Left lung (tissue), 14 donors: ENCODE measurements at places on chromosomes 12 and 14.
A peak's percentile ranks its signal among the peaks of the same experiment; 100 is the strongest.

DNA sequence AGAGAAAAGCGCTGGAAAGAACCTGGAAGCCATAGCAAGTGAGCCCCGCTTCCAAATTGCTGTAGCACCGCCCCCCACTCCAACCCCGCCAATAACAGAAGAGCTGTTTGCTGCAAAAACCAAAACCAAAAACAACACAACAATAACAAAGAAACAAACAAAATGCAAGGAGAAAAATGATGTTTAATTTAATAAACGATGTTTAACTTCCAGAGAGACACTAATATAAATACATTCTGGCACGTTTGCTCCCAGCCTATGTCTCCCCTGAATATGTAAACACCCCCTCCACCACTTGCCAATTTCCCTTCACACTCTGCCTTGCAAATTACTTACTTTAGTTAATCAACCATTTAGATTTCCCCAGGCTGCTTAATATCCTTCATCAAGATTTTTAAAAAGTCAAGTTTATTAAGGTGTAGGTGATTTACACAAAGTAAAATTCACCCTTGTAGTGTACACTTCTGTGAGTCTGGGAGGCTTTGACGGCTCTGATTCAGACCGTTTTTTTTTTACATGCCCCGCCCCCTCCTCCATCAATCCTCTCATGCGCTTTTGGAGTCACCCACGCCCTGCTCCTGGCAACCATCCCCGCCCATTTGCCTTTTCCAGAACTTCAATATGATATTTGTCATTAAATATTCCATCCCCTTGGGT lies 482 bp upstream of the IFI27L2 start:
- no peaks in the 10 kb centered on the region for H3K4me1 ChIP-seq
- DNase-seq = peak; percentile 48
- H3K27ac ChIP-seq = peak overlapping the region; percentile 67
- peak overlapping the region; percentile 53 for H3K4me3 ChIP-seq

DNA sequence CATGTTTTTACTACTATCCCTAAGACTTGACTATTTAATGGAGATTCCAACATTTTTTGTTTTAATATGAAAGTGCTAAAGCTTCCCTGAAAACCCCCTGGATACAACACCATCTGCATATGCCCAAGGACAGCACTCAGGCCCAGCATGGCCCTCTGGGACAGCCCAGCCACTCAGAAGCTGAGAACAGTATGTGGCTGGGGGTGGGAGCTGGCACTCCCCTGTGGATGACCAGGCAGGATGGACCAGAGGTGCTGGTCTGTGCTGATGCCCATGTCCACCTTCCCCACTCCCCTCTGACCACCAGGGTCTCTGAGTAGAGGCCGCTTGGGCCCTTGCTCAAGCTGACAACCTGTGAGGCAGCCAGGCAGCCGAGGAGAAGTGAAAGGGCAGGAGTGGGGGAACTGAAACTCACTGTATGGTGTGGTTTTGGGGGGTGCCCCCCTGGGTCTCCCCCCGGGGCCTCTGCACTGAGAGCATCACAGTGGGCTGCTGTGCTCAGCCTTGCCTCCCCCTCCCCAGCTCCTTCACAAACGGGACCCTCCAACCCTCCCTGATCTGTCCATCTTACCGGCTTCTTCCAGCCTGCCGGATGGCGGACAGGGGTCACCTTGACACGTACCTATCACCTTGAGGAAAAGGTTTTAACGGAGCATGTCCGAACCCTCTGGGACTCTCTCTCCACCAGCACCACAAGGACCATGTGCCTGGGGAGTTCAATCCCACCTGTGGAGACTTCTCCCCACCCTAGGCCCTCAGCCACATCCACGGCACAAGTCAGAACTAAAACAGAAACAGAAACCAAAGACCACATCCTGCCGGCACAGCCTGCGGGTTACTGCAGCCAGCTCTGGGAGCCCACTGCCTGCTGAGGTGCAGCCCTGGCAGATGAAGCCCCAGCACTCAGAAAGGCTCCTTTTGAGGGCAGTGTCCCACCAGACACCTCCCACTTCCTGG lies at the start of gene TMEM229B:
TMEM229B (minus strand) TSS at position 785 of the 957 bp plus-strand sequence. CDS start 14,798 bp downstream, outside the sequence.
- H3K27me3 ChIP-seq = no peaks in the 10 kb centered on the region
- H3K27ac ChIP-seq = peak within 1 kb of the TSS; percentile 50
- DNase-seq = no peak
- peak within 1 kb of the TSS; percentile 46 for H3K4me3 ChIP-seq

GRCh38 chr12:123035841-123036240 lies 55.4 kb downstream of the ARL6IP4 start:
- no peak overlapping the region for H3K4me3 ChIP-seq
- no peak overlapping the region for H3K27ac ChIP-seq
- no peaks in the 10 kb centered on the region for H3K27me3 ChIP-seq

- H3K4me3 ChIP-seq = no peak overlapping the region
- no peaks in the 10 kb centered on the region for H3K36me3 ChIP-seq
- H3K4me1 ChIP-seq = no peaks in the 10 kb centered on the region
- H3K27ac ChIP-seq = no peak overlapping the region
Measured at GRCh38 chr14:53751650-53752049, 205.0 kb downstream of the BMP4 start.

DNA sequence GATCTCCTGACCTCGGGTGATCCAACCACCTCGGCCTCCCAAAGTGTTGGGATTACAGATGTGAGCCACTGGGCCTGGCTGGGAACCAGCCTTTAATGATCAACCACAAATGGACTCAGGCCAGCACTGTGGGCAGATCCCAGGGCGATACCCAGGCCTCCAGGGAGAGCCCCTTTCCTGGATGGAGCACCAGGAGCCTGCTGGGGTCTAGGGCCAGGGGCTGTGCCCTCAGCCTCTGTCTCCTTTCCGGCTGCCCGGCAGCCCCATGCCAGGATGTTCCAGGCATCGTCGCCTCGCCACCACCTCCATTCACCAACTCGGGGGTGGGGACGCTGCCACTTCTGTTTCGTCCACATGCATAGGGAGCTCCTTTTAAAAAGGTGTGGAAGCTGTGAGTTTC lies 2.3 kb downstream of the ADGRD1 start:
- H3K4me3 ChIP-seq = peak overlapping the region; percentile 48
- no peak for DNase-seq
- H3K4me1 ChIP-seq = no peaks in the 10 kb centered on the region
- no peaks in the 10 kb centered on the region for H3K27me3 ChIP-seq
- H3K36me3 ChIP-seq = no peaks in the 10 kb centered on the region
- peak overlapping the region; percentile 41 for H3K27ac ChIP-seq

- H3K27ac ChIP-seq = no peak overlapping the region
- no peak for DNase-seq
- H3K4me3 ChIP-seq = no peak overlapping the region
- no peaks in the 10 kb centered on the region for H3K36me3 ChIP-seq
- no peaks in the 10 kb centered on the region for H3K27me3 ChIP-seq
Measured at GRCh38 chr12:29572464-29572863, 75.0 kb upstream of the OVCH1 start.

DNA sequence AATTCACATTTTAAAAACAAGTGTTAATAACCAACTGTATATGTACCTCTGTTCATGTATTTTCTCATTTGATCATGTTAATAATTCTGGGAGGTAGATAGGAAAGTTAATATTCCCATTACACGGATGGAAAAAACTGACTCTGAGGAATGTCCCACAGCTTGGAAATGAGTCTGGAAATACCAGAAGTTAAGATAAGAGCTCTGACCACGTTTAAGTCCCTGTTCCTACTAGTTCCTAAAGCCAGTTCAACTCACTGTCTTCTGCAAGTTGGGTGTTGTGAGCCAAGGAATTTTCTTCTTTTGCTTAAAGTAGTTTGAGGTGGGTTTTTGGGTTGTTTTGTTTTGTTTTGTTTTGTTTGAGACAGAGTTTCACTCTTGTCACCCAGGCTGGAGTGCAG lies 104.5 kb downstream of the TMEM30B start:
- H3K27me3 ChIP-seq = no peaks in the 10 kb centered on the region
- DNase-seq = no peak
- H3K4me1 ChIP-seq = no peaks in the 10 kb centered on the region
- H3K36me3 ChIP-seq = no peaks in the 10 kb centered on the region
- no peak overlapping the region for H3K4me3 ChIP-seq

DNA sequence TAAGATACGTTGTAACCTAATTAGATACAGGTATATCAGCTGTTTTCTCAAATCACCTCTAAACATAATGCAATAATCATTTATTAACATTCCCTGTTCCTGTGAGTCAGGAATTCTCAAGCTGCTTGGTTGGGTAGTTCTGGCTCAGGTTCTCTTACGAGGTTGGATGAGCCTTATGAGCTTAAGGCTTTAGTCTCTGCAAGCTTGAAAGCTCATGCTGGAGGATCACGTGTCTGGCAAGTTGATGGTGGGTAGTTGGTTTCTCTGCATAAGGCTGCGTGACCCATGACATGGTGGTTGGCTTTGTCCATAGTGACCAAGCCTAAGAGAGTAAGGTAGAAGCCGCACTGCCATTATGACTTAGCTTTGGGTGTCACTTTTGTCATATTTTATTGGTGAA lies 62.0 kb downstream of the PLEKHA5 start:
- no peaks in the 10 kb centered on the region for H3K27me3 ChIP-seq
- H3K36me3 ChIP-seq = no peaks in the 10 kb centered on the region
- peaks cover 28% of the 10 kb centered on the region for H3K4me1 ChIP-seq
- H3K27ac ChIP-seq = no peak overlapping the region
- no peak overlapping the region for H3K4me3 ChIP-seq

- H3K27me3 ChIP-seq = peaks cover 9% of the 10 kb centered on the region
- no peak overlapping the region for H3K4me3 ChIP-seq
- no peaks in the 10 kb centered on the region for H3K4me1 ChIP-seq
- no peak overlapping the region for H3K27ac ChIP-seq
- DNase-seq = no peak
Measured at GRCh38 chr14:88208858-88209257, 114.2 kb downstream of the KCNK10 start.

GRCh38 chr12:57430112-57430930 lies 522 bp downstream of the R3HDM2 start:
- peak overlapping the region; percentile 88 for H3K27ac ChIP-seq
- H3K4me1 ChIP-seq = peaks cover 19% of the 10 kb centered on the region
- peak; percentile 33 for DNase-seq
- peaks cover 8% of the 10 kb centered on the region for H3K36me3 ChIP-seq

GRCh38 chr12:67062193-67062592 lies 207.0 kb upstream of the CAND1 start:
- H3K27ac ChIP-seq = no peak overlapping the region
- no peak overlapping the region for H3K4me3 ChIP-seq
- no peaks in the 10 kb centered on the region for H3K36me3 ChIP-seq
- no peak for DNase-seq
- peaks cover 31% of the 10 kb centered on the region for H3K27me3 ChIP-seq

DNA sequence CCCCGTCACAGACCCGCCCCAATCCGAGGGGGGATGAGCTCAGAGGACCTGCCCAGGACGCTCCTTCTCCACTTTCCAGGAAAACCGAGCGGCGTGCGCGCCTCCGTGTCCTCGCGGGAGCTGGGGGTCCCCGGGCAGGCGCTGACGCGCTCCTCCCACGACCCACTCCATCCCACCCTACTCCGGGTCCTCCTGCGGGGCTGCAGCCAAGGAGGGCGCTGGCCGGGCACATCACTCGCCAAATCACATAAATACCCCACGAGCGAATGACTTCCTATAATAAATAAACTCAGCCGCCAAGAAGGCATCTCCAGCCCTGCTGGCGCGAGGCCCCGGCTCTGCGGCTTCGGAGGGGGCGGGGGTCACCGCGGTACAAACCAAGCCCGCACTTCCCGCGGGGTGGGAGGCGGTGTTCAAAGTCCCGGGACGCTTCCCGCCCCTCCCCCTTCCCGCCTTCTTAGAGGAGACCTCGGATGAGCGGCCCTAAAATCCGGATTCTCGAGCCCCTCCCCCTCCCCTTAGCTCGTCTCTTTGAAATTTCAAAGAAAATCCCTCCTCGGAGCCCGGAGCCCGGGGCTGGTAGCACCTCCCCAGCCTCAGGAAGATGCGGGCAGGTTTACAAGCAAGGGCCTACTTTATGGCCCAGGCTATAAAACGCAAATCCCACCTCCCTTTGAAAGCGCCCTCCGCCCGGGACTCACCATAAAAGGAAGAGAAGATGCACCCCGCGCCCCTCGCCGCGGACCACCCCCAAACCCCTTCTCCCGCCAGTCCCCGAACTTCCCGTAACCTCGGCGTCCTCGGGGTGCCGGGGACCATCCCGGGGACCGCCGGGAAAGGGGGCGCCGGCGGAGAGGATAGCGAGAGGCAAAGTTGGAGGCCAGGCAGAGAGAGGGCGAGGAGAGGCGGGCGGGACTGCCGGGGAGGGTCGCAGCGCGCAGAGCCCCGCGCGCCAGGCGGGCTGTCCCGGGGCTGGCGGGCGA lies 712 bp upstream of the FZD10 start:
- peaks cover 15% of the 10 kb centered on the region for H3K4me1 ChIP-seq
- no peak overlapping the region for H3K27ac ChIP-seq
- no peak for DNase-seq
- peaks cover 96% of the 10 kb centered on the region for H3K27me3 ChIP-seq
- H3K4me3 ChIP-seq = peak overlapping the region; percentile 24

DNA sequence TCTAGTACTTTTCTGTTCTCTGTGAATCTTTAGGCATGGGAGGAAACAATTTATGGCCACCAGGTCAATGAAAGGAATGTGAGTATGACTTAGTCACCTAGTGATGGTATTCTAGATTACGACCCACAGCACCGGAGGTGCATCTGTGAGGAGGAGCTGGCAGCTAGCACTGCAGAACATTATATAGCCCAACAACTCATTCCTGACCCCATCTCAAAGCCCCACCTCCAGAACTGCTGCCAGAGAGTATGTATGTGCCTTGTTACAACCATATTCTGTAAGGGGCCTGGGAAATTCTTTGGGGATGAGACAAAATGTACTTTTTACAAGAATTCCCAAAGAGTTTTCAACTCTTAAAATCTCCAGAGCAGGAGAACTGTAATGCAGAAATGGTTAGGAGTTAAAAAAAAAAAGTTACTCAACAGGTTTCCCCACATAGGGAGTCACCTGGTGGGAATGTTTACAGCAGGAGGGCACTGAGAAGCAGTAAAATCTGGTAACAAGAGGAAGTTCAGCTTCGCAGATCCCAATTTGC lies 34.9 kb upstream of the CERS5 start:
- H3K4me3 ChIP-seq = no peak overlapping the region
- H3K27ac ChIP-seq = peak overlapping the region; percentile 35

GRCh38 chr14:96627811-96628775 lies 125.9 kb downstream of the PAPOLA start:
- H3K36me3 ChIP-seq = no peaks in the 10 kb centered on the region
- no peak for DNase-seq
- H3K27me3 ChIP-seq = no peaks in the 10 kb centered on the region
- H3K27ac ChIP-seq = no peak overlapping the region
- no peak overlapping the region for H3K4me3 ChIP-seq

- H3K27ac ChIP-seq = no peak overlapping the region
- DNase-seq = no peak
- H3K4me1 ChIP-seq = no peaks in the 10 kb centered on the region
- H3K4me3 ChIP-seq = no peak overlapping the region
- no peaks in the 10 kb centered on the region for H3K36me3 ChIP-seq
- H3K27me3 ChIP-seq = no peaks in the 10 kb centered on the region
Measured at GRCh38 chr12:78418919-78419318, 445.7 kb upstream of the SYT1 start.

- H3K4me1 ChIP-seq = no peaks in the 10 kb centered on the region
- DNase-seq = no peak
- no peak overlapping the region for H3K4me3 ChIP-seq
- no peaks in the 10 kb centered on the region for H3K36me3 ChIP-seq
- H3K27me3 ChIP-seq = no peaks in the 10 kb centered on the region
Measured at GRCh38 chr12:110790301-110790700, 47.6 kb upstream of the PPP1CC start.
